Hepatocyte (in vitro differentiated cells): ENCODE measurements at places on chromosomes 5 and 9.

DNA sequence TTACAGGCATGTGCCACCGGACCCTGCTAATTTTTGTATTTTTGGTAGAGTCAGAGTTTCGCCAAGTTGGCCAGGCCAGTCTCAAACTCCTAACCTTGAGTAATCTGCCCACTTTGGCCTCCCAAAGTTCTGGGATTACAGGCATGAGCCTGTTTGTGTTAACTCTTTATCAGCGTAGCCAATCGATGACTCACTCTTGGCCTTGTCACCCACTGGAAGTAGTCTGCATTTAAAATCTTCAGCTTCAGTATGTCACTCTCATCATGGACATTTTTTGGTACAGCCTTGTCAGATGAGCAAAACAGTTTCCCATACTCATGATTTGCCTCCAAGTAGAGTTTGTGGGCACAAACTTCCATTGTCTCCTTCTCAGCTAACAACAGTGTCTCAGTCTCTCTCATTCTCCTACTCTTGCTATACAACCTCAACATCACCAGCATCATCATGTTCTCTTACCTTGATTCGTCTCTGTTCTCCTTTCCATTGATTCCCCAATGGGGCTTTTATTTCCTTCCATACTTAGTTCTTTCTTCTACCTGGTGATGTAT, 22.5 kb downstream of the MUSK start:
- DNase-seq: no peak

DNA sequence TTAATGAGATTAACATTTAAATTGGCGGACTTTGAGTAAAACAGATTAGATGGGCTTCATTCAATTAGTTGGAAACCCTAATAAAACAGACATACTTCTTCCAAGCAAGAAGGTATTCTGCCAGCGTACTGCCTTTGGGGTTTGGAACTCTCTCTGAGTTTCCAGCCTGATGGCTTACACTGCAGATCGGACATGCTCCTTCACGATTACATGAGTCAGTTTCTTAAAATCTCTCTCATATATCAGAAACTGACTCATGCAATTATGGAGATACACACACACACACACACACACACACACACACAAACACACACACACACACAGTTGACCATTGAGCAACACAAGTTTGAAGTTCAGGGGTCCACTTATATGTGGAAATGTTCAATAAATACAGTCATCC, 789.4 kb downstream of the CDH12 start:
- no peak for DNase-seq

DNA sequence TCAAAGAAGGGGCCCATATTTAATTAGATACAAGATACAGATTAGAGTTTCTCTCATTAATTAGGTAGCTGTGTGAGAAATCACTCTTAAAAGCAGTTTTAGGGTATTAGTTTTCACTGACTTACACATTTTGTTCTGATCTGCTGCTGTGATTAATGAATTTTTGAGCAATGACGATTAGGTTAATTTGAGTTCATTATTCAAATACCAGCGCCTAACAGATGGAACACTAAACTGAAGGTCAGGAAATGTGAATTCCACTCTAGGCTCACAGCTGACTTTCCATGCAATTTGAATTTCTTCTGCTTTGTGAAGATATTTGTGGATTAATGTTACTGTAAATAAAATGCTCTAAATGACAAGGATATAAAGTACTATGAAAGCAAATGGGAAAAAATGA, 380.6 kb downstream of the ADGRV1 start:
- no peak for DNase-seq

DNA sequence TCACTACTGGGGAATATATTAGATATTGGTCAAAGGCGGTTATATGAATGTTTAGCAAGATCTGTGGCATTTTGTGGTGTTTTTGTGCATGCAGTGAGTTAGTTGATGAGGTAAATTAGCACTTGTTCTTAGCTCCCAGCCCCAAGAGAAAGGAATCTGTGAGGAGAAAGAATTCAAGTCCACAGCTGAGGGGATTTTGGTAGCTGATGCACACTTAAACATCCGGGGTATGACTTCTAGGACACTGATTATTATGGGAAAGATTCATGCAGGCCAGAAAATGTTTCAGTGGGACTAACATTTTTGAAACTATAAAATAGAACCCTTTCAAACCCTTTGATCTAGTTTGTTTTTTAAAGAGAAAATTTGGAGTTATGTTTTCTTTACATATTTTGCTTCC, 118.2 kb upstream of the RPS23 start:
- no peak for DNase-seq

DNA sequence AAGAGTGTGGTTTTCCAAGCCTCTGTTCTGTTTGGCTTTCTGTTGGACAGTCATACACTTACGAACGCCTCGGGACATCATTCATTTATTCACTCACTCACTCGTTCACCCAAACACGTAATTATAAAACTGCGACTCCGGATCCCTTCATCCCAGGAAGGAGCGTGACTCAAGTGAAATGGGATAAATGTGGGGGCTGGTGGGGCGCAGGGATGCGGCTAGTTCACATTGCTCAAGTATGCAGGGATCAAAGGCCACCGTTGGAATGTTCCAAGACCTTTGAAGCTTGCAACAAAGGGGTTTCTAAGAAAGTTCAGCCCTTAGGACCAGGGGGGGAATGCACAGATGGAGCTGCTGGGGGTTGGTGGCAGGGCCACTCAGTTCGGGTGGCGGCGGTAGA, 64.2 kb downstream of the CFAP77 start:
- no peak for DNase-seq

DNA sequence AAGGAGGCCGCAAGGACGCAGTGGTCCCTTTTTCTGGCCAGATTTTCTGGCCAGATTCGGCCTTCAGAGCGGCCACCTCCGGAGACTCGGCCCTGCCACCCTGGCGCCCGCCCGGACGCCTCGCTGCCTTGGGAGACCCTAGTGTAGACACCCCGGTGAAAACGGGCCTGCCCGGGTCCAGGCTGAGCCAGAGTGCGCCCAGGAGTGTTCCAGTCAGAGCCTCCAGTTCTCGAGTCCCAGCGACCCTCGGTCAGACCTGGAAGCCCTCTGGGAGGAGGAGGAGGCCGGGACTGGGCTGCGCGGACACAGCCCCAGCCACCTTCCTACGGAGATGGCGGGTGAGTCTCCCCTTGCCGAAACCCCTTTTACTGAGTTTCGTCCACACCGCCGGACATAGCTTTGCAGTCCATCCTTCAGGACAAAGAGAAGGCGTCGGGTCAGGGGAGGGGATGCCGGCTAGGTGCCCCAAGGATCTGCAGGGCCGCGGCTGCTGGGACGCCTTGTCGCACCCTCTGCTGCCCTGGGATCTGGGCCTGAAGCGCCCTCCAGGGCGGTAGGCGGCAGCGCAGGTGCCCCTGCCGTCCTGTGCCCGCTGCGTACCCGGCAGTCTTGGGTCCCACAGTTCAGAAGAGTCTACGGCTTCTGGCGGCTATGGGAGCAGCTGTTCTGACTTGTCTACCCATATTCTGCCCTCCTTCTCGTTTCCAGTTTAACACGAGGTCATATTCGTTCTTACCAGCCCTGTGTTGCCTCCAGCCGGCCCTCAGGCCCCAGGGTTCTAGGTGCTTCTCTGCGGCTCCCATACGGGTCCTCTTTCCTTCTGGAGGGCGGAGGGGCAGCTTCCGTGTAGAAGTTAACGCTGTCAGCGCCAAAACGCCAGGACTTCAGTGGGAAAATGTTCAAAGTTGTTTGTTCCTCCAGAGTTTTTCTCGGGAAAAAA, 1771.7 kb upstream of the CDH9 start:
- no peak for DNase-seq
